Mammary microvascular endothelial cell (primary cell): ENCODE measurements at places on chromosomes 11 and 22. TPM values are rescaled to one million over a fixed set of nuclear protein-coding genes. Genes with fewer than 3 reads are reported as not detected.

Gene DTX4
- 0.40 and 1.1 TPM in 2 replicates for total RNA-seq

Gene C11orf91
- not detected in 2 replicates for total RNA-seq

Gene CCDC87
- 0.05 TPM in 1 of 2 replicates, not detected in the other for total RNA-seq

Gene PHLDA2
- total RNA-seq, result 51.2 and 66.8 TPM in 2 replicates

Gene OR4D5
- not detected in 2 replicates for total RNA-seq

Gene TSGA10IP
- total RNA-seq, result not detected in 2 replicates

Gene TCF20
- 19.9 and 21.1 TPM in 2 replicates for total RNA-seq

Gene RIBC2
- 0.84 and 2.1 TPM in 2 replicates for total RNA-seq

Gene APOBEC3F
- total RNA-seq, result 6.9 and 10.6 TPM in 2 replicates

Gene SMPD1
- 49.5 and 55.6 TPM in 2 replicates for total RNA-seq

Gene FOLH1
- total RNA-seq, result 1.1 and 2.5 TPM in 2 replicates

Gene LINC01488
- total RNA-seq, result not detected in 2 replicates

Gene SLC22A25
- total RNA-seq, result not detected in 2 replicates

Gene OR6A2
- total RNA-seq, result 0.07 TPM in 1 of 2 replicates, not detected in the other

Gene CYTH4
- 0.34 and 0.40 TPM in 2 replicates for total RNA-seq

Gene DEPDC7
- total RNA-seq, result 0.39 TPM in 1 of 2 replicates, not detected in the other

Gene OR2AT4
- not detected in 2 replicates for total RNA-seq

Gene PGA4
- total RNA-seq, result not detected in 2 replicates

Gene KCTD17
- total RNA-seq, result 34.4 and 38.0 TPM in 2 replicates

Gene GGTLC3
- total RNA-seq, result not detected in 2 replicates

Gene UCP3
- total RNA-seq, result 0.07 and 0.54 TPM in 2 replicates

Gene SHISAL1
- 0.05 TPM in 1 of 2 replicates, not detected in the other for total RNA-seq

Gene GDPD4
- total RNA-seq, result not detected in 2 replicates

Gene CSF2RB
- 9.5 and 10.5 TPM in 2 replicates for total RNA-seq

Gene KCNJ1
- not detected in 2 replicates for total RNA-seq

Gene FOSL1
- 125 and 127 TPM in 2 replicates for total RNA-seq

Gene HMGXB4
- total RNA-seq, result 10.3 and 10.8 TPM in 2 replicates
